T-cell (primary cell): ENCODE measurements at places on chromosomes 12 and 14.

- no peak for DNase-seq
- no peaks in the 10 kb centered on the region for H3K4me1 ChIP-seq
- H3K27me3 ChIP-seq: no peaks in the 10 kb centered on the region
- no peak overlapping the region for H3K27ac ChIP-seq
Observed at GRCh38 chr12:49987625-49988303, 15.0 kb downstream of the AQP6 start.

DNA sequence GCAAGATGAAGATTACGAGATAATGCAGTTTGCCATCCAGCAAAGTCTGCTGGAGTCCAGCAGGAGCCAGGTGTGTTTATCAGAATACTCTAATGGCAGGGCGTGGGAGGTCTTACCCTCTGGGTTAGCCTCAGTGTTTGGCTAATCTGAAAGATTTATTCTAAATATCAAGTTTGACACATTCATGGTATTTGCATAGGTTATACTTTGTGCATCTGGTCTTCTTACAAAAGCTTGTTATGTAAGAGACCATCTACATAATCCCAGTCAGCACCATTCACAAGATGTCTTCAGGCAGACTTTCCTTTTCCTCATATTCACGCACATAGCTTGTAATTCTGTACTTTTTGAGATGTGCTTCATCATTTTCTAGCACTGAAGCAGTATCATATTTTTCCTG lies 14.4 kb downstream of the C12orf76 start:
- H3K4me3 ChIP-seq: no peak overlapping the region
- no peaks in the 10 kb centered on the region for H3K4me1 ChIP-seq
- H3K27me3 ChIP-seq: no peaks in the 10 kb centered on the region
- H3K36me3 ChIP-seq: peaks cover 6% of the 10 kb centered on the region

- no peak for DNase-seq
- H3K36me3 ChIP-seq: no peaks in the 10 kb centered on the region
- H3K27me3 ChIP-seq: no peaks in the 10 kb centered on the region
- no peak overlapping the region for H3K27ac ChIP-seq
Observed at GRCh38 chr14:50249136-50249775, 17.9 kb upstream of the SOS2 start.

DNA sequence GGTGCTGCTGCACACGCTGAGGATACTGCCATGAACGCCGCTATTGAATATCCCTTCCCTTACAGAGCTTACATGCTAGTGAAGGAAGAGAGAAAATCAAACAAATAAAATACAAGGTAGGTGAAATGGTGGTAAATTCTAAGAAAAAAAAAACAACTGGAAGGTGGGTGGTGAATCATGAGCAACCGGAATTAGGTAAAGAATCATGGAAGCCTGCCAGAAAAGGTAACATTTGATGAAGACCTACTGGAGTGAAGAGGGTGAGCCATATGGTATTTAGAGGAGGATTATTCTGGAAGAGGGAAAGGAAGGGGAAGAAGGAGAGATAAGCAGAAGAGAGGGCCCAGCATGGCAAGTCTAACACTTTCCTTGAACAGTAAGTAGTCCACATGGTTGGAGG lies 76.1 kb downstream of the LRIG3 start:
- H3K4me3 ChIP-seq: no peak overlapping the region
- no peaks in the 10 kb centered on the region for H3K36me3 ChIP-seq
- peaks cover 8% of the 10 kb centered on the region for H3K27me3 ChIP-seq
- no peaks in the 10 kb centered on the region for H3K4me1 ChIP-seq

DNA sequence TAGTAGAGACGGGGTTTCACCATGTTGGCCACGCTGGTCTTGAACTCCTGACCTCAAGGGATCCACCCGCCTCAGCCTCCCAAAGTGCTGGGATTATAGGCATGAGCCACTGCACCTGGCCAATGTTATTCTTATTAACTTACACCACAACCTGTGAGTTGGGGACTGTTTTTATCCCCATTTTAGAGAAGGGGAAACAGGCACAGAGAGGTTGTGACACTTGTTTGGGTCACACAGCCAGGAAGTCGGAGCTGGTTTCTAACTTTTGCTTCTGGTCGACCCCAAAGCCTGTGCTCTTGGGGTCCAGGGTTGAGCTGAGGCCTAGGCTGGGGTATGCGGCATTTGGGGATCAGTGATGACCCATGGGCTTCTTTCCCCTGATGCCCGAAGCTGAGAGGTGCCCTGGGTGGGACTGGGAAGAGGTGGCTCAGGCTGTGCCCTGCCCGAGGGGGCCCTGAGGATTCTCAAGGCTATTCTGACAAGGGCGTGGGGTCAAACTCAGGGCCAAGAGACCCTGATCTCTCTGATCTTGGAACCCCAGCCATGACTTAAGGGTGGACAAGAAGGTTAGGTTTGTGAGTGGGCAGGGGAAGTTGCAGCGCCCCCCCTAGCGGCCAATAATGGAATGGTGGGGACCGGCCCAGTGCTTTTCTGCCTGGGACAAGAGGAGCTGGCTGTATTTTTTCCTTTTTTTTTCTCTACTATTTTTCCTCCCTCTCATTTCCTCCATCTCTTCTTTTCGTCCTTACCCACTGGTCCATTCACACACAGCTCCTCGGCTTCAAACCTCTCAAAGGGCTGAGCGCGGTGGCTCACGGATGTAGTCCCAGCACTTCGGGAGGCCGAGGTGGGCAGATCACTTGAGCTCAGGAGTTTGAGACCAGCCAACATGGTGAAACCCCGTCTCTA lies 3.0 kb downstream of the SDSL start:
- H3K4me1 ChIP-seq: peaks cover 3% of the 10 kb centered on the region
- H3K27me3 ChIP-seq: no peaks in the 10 kb centered on the region

DNA sequence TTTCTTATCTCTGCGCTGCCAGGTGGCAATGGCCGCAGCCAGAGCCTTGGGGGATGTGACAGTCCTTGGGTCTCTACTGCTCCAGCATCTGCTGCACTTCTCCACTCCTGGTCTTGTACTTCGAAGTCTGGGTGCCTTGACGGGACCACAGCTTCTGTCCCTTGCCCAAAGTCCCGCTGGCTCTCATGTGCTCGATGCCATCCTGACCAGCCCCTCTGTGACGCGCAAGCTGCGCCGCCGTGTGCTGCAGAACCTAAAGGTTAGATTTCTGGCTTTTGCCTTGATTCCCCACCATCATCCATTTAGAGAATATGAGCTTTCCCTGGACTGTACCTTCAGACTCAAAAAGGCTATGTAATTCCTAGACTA lies 3.8 kb downstream of the CIDEB start:
- H3K36me3 ChIP-seq: peaks cover 69% of the 10 kb centered on the region
- H3K27me3 ChIP-seq: no peaks in the 10 kb centered on the region
- DNase-seq: no peak
- no peak overlapping the region for H3K27ac ChIP-seq
- H3K4me1 ChIP-seq: peaks cover 13% of the 10 kb centered on the region
- H3K4me3 ChIP-seq: no peak overlapping the region

DNA sequence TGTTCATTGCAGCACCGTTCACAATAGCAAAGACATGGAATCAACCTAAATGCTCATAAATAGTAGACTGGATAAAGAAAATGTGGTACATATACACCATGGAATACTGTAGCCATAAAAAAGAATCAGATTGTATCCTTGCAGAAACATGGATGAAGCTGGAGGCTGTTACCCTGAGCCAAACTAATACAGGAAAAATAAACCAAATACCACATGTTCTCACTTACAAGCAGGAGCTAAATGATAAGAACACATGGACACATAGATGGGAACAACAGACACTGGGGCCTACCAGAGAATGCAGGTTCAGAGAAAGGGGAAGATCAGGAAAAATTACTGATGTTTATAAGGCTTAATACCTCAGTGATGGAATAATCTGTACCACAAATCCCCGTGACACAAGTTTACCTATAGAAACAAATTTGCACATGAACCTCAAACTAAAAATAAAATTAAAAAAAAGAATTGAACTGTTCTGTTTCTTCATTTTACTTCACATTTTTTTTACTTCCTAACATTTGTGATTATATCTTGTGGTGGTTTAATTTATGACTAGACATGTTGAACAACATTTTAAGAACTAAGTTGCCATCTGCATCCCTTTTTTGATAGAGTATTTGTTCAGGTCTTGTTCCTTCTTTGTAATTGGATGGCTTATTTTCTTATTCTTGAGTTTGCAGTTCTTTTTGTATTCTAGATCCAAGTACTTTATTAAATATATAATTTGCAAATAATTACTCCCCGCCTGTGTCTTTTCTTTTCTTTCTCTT lies 835.2 kb downstream of the FSCB start:
- no peak overlapping the region for H3K4me3 ChIP-seq
- H3K27ac ChIP-seq: no peak overlapping the region
- H3K4me1 ChIP-seq: no peaks in the 10 kb centered on the region
- H3K36me3 ChIP-seq: no peaks in the 10 kb centered on the region

DNA sequence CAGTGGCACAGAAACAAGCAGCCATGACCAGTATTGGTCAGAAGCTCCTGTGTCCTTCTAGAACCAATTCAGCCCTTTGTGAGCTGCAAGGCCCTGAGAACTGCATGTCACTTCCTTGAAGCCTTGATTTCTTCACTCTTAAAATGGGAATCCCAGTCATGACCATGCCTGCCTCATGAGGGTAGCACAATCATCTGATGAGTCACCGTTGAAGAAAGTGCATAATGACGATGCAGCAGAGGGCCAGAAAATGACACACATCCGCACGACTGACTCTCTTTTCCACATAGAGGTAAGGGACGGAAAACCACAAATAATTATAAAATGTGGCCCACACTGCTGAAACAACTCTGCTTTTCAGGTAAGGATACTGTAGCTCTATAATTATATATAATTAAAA lies 777.4 kb downstream of the BCL11B start:
- H3K4me1 ChIP-seq: no peaks in the 10 kb centered on the region
- H3K27ac ChIP-seq: no peak overlapping the region
- no peak overlapping the region for H3K4me3 ChIP-seq
- H3K27me3 ChIP-seq: no peaks in the 10 kb centered on the region
- DNase-seq: no peak
- no peaks in the 10 kb centered on the region for H3K36me3 ChIP-seq

- no peaks in the 10 kb centered on the region for H3K36me3 ChIP-seq
- H3K4me3 ChIP-seq: peak within 1 kb of the TSS; percentile 47
- DNase-seq: no peak
- peaks cover 24% of the 10 kb centered on the region for H3K4me1 ChIP-seq
Observed at GRCh38 chr12:56020423-56021184, at the start of gene IKZF4. IKZF4 (plus strand) TSS chr12:56021043; CDS start chr12:56021494, 451 bp downstream.

- H3K27ac ChIP-seq: no peak overlapping the region
- H3K27me3 ChIP-seq: peaks cover 8% of the 10 kb centered on the region
- DNase-seq: no peak
- H3K36me3 ChIP-seq: no peaks in the 10 kb centered on the region
- no peak overlapping the region for H3K4me3 ChIP-seq
Observed at GRCh38 chr12:70721656-70722357, 84.6 kb upstream of the PTPRB start.

DNA sequence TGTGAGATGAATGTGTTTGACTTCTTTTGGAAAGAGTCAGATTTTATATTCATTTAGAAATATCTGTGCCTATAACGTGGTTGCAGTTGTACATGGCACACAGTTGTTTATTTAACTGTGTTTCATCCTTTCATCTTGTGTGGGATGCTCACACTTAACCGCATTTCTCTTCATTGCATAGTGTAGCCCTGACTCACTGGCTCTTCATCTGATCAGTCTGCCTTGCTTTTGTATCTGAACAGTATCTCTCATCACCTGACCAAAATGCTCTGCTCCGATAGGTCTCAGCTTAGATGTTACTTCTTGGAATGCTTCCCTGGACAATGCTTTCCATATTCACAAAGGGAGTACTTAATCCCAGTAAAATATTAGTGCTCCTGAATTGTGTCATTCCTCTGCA lies 83.4 kb downstream of the PDE3A start:
- no peaks in the 10 kb centered on the region for H3K27me3 ChIP-seq
- DNase-seq: no peak
- H3K36me3 ChIP-seq: no peaks in the 10 kb centered on the region
- H3K4me3 ChIP-seq: no peak overlapping the region
- no peak overlapping the region for H3K27ac ChIP-seq
- no peaks in the 10 kb centered on the region for H3K4me1 ChIP-seq

- no peak for DNase-seq
- no peak overlapping the region for H3K4me3 ChIP-seq
- H3K27ac ChIP-seq: no peak overlapping the region
- H3K36me3 ChIP-seq: no peaks in the 10 kb centered on the region
- no peaks in the 10 kb centered on the region for H3K27me3 ChIP-seq
Observed at GRCh38 chr12:80805106-80805505, 88.4 kb downstream of the MYF5 start.

GRCh38 chr14:69089046-69089445 lies 63.9 kb downstream of the DCAF5 start:
- no peak overlapping the region for H3K27ac ChIP-seq
- no peaks in the 10 kb centered on the region for H3K4me1 ChIP-seq
- H3K36me3 ChIP-seq: peaks cover 74% of the 10 kb centered on the region

- no peaks in the 10 kb centered on the region for H3K36me3 ChIP-seq
- H3K4me1 ChIP-seq: no peaks in the 10 kb centered on the region
- H3K4me3 ChIP-seq: no peak overlapping the region
Observed at GRCh38 chr12:70070494-70071007, 172.7 kb upstream of the CNOT2 start.

GRCh38 chr14:105767315-105767714 lies 240.9 kb downstream of the TMEM121 start:
- no peaks in the 10 kb centered on the region for H3K27me3 ChIP-seq
- no peak for DNase-seq
- no peak overlapping the region for H3K27ac ChIP-seq

- no peaks in the 10 kb centered on the region for H3K36me3 ChIP-seq
- H3K4me3 ChIP-seq: no peak overlapping the region
- peak; percentile 61 for DNase-seq
- H3K27me3 ChIP-seq: peaks cover 22% of the 10 kb centered on the region
Observed at GRCh38 chr12:106136263-106136662, 2.5 kb downstream of the NUAK1 start.

GRCh38 chr12:107759410-107759809 lies 1.5 kb downstream of the PRDM4 start:
- no peak overlapping the region for H3K27ac ChIP-seq
- peaks cover 3% of the 10 kb centered on the region for H3K36me3 ChIP-seq
- no peaks in the 10 kb centered on the region for H3K27me3 ChIP-seq
- no peak for DNase-seq

- H3K4me1 ChIP-seq: peaks cover under 1% of the 10 kb centered on the region
- no peak overlapping the region for H3K4me3 ChIP-seq
- no peak for DNase-seq
- H3K36me3 ChIP-seq: no peaks in the 10 kb centered on the region
Observed at GRCh38 chr14:65966188-65966587, 520.0 kb upstream of the CCDC196 start.

DNA sequence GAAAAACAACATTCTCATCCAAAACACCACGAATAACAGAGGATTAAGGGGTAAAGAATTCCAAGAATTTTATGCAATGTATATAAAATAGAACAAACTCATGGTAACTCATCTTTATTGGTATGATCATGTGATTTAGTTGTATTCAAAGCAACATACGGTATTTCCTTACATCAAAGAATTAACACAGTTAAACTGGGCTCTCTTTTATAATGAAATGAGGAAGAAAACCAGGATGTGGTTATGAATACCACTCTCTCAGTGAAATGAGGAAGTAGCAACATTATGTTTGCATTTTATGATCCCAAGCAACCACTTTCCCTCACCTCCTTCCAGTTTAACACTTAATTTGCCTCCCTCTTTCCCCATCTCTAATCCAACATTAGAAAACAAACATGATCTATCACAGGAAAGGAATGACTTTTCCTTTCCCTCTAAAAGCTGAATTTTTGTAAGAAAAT lies 22.9 kb downstream of the SPTLC2 start:
- H3K36me3 ChIP-seq: peaks cover 3% of the 10 kb centered on the region
- no peak overlapping the region for H3K4me3 ChIP-seq
- no peak for DNase-seq
- peaks cover 23% of the 10 kb centered on the region for H3K4me1 ChIP-seq
- H3K27ac ChIP-seq: peak overlapping the region; percentile 69
